ENCODE measurements at places on chromosomes 6 and 20. TPM values are rescaled to one million over a fixed set of nuclear protein-coding genes. Genes with fewer than 3 reads are reported as not detected.
A peak's percentile ranks its signal among the peaks of the same experiment; 100 is the strongest.

HEY2 gene
- total RNA-seq: not detected

ELOVL4 gene
- 0.88 TPM for total RNA-seq

GNRH2 gene
- 1.7 TPM for total RNA-seq

GRCh38 chr6:19327661-19328060, 509.5 kb upstream of the ID4 start:
- no peaks in the 10 kb centered on the region for H3K36me3 ChIP-seq
- no peak for DNase-seq
- no peaks in the 10 kb centered on the region for H3K4me1 ChIP-seq
- H3K27me3 ChIP-seq: no peaks in the 10 kb centered on the region

TAP2 gene
- total RNA-seq: 152 TPM

DNA sequence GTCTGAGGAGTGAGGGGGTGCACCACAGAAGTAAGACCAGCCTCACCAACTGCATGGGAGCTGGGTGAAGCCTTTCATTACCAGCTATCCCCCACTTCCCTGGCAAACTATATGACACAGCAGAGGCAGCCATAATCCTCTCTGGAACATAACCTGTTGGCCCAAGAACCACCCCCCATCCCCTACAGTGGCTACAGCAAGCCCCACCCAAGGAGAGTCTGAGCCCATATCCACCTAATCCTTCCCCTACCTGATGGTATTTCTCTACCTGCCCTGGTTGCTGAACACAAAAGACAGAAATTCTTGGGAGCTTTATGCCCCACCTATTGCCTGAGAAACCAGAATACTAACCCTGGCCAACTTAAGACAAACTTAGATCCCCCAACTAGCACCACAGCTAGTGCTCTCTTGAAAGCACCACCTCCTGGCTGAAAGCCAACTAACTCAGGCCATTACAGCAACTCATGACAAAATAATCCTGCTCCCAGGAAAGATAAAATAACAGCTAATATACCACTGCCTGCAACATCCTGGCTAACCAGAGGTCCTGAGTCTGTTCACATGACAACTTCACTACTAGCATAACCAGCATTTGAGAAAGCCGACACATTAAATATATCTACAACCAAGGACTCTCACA, 11.2 kb downstream of the RNGTT start:
- H3K27me3 ChIP-seq: no peaks in the 10 kb centered on the region
- no peak overlapping the region for H3K4me3 ChIP-seq
- H3K4me1 ChIP-seq: peaks cover 9% of the 10 kb centered on the region
- peaks cover 51% of the 10 kb centered on the region for H3K36me3 ChIP-seq
- H3K27ac ChIP-seq: no peak overlapping the region

MBOAT1 gene
- total RNA-seq: 12.8 TPM

TINAG gene
- not detected for total RNA-seq

DNA sequence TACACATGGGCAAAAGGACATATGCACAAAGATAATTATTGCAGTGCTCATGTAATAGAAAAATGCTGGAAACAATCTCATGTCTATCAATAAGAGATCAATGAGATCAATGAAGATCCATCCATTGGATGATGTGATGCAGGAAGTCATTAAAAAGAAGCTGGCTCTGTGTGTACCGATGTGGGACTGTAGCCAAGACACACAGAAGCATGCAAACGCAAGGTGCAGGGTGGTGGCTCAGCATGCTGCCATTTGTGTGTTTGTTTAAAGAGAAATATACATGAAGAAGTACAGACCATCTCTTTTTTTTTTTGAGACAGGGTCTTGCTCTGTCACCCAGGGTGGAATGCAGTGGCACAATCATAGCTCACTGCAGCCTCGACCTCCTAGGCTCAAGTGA, 33.1 kb upstream of the KCNB1 start:
- DNase-seq: no peak
- peaks cover 5% of the 10 kb centered on the region for H3K36me3 ChIP-seq
- H3K4me3 ChIP-seq: no peak overlapping the region
- H3K4me1 ChIP-seq: peaks cover 3% of the 10 kb centered on the region

DNA sequence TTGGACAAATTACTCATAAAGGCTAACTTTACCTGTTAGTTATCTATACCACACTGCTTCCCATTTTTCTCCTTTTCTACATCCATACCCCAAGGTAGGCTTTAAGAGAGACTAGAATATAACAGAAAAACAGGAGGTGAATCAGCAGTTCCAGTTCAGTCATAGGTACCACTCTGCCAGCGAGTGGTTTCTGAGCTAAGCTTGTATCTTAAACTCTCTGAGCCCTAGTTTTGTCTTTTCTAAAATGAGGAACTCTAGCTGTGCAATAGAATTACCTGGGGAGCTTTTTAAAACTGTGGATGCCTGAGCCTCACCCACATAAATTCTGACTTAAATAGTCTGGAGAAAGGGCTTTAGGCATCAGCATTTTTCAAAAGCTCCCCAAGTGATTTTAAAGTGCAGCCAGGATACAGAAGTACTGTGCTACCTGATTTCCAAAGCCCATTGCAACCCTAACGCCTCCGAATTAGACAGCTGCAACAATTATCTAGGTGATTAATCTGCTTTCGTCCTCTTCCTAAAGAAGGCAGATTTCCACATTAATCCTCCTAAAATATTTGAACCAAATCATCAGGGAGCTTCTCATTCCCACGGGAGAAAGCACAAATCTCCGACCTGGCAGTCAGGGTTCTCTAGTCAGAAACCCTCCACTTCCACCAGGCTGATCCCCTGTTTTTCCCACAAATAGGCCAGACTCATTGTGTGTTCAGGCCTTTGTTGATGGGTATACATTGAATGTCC, 37.4 kb upstream of the RPL7L1 start:
- H3K36me3 ChIP-seq: peaks cover 13% of the 10 kb centered on the region
- DNase-seq: no peak
- H3K4me3 ChIP-seq: no peak overlapping the region
- peaks cover 4% of the 10 kb centered on the region for H3K4me1 ChIP-seq

TRIM10 gene
- total RNA-seq: 0.09 TPM

C6orf132 gene
- 0.40 TPM for total RNA-seq

- H3K27me3 ChIP-seq: no peaks in the 10 kb centered on the region
- no peaks in the 10 kb centered on the region for H3K36me3 ChIP-seq
- H3K4me3 ChIP-seq: no peak overlapping the region
- H3K4me1 ChIP-seq: peaks cover 2% of the 10 kb centered on the region
- H3K27ac ChIP-seq: no peak overlapping the region
- peak; percentile 57 for DNase-seq
Observed at GRCh38 chr6:83592770-83593394, 80.5 kb downstream of the PRSS35 start.

KCNK5 gene
- 33.8 TPM for total RNA-seq

DNA sequence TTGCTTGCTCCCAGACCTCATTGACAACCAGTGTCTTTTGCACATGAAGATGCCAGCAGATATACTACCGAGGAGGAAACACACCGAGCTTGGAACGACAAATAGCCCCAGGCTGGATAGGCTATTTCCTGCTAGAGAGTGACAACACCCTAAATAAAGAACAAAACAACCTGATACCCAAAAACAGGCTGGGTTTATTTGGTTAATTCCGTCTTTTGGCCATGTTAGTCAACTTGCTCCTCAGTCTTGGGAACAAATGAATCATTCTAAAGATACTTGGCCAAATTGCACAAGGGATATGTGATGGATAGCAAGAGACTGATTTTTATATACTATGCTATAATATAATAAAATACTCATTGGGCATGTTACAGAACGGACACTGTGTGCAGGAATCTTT, 11.5 kb upstream of the MUC22 start:
- no peak for DNase-seq
- no peaks in the 10 kb centered on the region for H3K36me3 ChIP-seq
- H3K4me1 ChIP-seq: peaks cover 2% of the 10 kb centered on the region
- H3K27me3 ChIP-seq: no peaks in the 10 kb centered on the region
- no peak overlapping the region for H3K27ac ChIP-seq

DNA sequence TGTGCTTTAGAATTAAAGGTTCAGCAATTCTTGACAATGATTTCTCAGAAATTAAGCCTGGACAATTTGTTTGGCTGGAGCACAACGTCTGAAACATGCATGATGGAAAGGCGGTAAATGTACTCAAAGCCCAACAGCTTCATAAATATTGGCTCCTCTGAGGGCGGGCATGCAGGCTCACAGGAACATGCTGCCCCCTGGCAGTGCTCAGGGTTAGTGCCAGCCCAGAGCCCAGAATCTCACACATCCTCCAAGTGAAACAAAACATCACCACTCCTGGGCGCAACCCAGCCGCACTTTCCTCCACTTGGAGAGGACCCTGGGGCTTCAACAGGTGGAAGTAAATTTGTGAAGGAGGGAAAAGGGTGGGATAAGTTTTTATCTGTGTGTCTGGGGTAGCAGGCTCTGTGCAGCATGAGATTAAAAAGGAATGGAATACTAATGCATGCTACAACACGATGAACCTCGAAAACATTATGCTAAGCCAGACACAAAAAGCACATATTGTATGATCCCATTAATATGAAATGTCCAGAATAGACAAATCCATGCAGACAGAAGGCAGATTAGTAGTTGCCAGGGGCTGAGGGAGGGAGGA, 54.1 kb upstream of the PTPRT start:
- H3K4me1 ChIP-seq: no peaks in the 10 kb centered on the region
- no peaks in the 10 kb centered on the region for H3K36me3 ChIP-seq
- no peak for DNase-seq
- H3K4me3 ChIP-seq: no peak overlapping the region

GRCh38 chr20:39468703-39469102, 506.6 kb downstream of the DHX35 start:
- no peak for DNase-seq
- no peak overlapping the region for H3K4me3 ChIP-seq
- H3K36me3 ChIP-seq: no peaks in the 10 kb centered on the region

GPR63 gene
- total RNA-seq: 2.7 TPM

DNA sequence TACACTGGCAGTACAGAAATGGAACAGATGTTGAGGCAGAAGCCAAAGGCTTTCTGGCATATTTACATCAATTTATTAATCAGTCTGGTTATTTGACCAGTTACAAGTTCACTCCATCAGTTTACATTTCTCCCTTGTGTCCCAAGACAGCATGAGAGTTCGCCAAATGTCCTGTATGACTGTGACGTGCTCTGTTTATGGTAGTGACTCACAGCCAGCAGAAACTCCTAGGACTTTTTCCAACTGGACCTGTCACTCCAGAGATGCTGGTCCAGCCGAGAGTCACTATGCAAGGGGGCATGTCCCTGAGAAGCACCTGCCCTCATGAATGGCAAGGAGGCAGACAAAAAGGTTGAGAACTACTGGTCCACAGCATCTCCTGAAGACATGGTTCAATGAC, 160.0 kb downstream of the LRFN2 start:
- H3K27ac ChIP-seq: no peak overlapping the region
- peaks cover 25% of the 10 kb centered on the region for H3K27me3 ChIP-seq
- H3K36me3 ChIP-seq: no peaks in the 10 kb centered on the region
- peaks cover 3% of the 10 kb centered on the region for H3K4me1 ChIP-seq

- no peak overlapping the region for H3K4me3 ChIP-seq
- no peak overlapping the region for H3K27ac ChIP-seq
- H3K27me3 ChIP-seq: no peaks in the 10 kb centered on the region
- peaks cover 11% of the 10 kb centered on the region for H3K4me1 ChIP-seq
- DNase-seq: no peak
Observed at GRCh38 chr6:21931641-21932335, 338.2 kb downstream of the SOX4 start.

GHRH gene
- not detected for total RNA-seq

VWA7 gene
- 3.0 TPM for total RNA-seq

DNA sequence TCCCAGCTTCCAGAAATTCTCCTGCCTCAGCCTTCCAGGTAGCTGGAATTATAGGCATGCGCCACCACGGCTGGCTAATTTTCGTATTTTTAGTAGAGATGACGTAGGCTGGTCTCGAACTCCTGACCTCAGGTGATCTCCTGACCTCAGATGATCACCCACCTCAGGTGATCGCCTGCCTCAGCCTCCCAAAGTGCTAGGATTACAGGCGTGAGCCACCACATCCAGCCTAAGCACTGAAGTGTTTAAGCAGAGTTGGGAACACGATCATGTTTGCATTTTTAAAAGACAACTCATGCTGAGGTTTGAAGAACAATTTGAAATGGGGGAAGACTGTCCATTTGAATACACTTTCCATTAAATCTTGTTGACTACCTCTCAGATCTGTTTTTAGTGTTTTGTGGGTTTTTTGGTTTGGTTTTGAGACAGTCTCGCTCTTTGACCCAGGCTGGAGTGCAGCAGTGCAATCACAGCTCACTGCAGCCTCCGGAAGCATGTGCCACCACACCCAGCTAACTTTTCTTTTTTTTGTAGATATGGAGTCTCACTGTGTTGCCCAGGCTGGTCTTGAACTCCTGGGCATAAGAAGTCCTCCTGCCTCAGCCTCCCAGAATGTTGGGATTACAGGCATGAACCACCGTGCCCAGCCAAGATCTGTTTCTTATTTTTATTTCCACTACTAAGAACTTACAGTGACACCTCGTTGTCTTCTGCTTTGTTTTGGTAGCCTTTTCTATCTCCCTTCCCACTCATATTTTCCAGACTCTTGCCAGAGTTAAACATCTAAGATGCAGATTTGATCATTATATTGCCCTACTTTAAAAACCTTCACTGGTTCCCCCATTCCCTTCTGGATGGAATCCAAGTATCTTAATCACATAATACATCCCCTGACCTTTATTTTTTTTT, 5.5 kb downstream of the CASP8AP2 start:
- peaks cover 47% of the 10 kb centered on the region for H3K4me1 ChIP-seq
- H3K27me3 ChIP-seq: no peaks in the 10 kb centered on the region
- H3K36me3 ChIP-seq: peaks cover 59% of the 10 kb centered on the region
- H3K27ac ChIP-seq: peak overlapping the region; percentile 92
- peak overlapping the region; percentile 68 for H3K4me3 ChIP-seq

All from activated CD4-positive, alpha-beta T cell treated with anti-CD3 and anti-CD28 coated beads, Interleukin-2, amount 10 ng/mL, durations not matched to agents 24 days and 14 days (primary cell).